IPS DF 19.7 (cell line): ENCODE measurements at places on chromosomes 2 and 18.

DNA sequence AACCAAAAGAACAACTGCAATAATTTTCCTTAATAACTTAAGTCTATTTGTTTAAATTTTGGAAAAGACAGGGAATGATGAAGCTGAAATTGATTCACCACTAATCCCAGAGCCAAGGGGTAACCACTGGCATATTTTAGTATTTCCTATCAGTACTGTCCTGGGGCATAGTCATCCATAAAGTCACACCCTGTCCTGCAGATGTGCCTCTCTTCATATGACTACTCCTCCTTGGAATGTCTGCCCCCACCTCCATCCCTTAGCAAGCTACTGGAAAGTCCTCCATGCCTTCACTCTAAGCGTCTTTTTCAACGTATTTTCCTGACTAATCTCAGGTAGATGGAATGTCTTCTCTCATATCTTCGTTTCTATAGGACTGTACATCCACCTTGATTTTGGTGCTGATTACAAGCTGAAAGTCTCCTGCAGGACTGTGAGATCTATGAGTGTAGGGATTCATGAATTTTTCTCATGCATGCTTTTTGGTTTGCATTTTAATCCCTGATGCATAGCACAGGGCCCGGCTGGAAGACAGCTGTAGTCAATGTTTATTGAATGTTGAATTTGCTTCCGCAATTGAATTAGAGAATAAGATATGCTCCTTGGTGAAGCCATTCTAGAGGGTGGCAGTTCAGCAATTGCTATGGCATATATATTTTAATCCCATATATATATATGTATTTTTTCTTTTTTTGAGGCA lies 85.6 kb downstream of the MOGAT1 start:
- no peak for DNase-seq

GRCh38 chr2:146349334-146349733 lies 1495.5 kb upstream of the ACVR2A start:
- no peak for DNase-seq

GRCh38 chr18:78981989-78982620 lies 2.5 kb downstream of the SALL3 start:
- no peak for DNase-seq

DNA sequence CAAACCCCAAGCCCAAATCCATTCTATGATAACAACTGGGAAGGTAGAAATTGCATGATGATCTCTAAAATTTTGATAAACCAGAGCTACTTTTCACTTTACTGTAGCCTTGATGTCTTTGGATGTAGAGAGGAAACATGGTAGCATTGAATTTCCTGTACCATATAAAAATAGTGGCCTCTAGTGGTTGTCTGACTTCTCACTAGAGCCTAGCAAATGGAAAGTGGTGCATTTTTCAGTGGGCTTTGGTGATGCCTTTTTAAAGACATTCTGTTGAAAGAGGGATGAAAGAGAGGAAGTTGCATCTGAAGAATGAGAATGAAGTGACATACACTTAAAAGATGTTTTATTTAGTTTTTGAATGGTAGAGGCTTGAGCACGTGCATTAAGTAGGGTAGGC lies 662.2 kb downstream of the XIRP2 start:
- DNase-seq = peak; percentile 20

DNA sequence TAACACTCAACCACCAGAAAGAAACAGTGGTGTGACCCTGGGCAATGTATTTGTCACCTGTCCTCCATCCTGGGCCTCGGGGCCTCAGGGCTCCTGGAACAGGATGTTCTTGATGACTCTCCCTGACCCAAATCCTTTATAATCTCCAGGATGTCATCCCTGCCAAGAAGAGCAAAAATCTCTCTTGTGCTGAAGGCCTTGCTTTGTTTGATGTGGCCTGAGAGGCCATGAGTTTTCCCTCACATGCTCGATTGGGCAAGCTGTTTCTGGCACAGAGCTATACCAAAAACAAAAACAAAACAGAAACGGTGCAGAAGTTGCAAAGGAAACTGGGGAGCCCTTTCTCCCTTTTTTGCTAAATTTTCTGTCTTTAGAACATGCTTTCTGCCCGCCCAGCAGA lies 35.7 kb upstream of the ST3GAL5 start:
- no peak for DNase-seq

DNA sequence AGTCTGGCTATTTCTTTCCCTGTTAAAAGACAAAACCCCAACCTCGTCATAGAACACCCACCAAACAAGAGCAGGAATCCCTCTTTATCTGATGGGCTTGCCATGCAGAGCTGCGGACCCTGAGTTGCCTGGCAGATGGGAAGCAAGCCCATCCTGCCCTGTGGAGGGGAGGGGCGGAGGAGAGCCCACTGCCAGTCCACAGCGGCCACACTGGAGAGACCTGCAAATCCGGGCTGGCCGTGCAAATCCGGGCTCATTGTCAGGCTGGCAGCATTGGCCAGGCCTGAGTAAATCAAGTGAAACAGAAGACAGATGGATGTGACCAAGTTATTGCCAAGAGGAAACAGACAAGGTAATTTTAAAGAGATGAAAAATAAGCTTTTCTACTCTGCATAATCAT lies 22.0 kb downstream of the MYL12B start:
- DNase-seq = no peak

GRCh38 chr18:7096838-7097237 lies 20.8 kb downstream of the LAMA1 start:
- DNase-seq = no peak

DNA sequence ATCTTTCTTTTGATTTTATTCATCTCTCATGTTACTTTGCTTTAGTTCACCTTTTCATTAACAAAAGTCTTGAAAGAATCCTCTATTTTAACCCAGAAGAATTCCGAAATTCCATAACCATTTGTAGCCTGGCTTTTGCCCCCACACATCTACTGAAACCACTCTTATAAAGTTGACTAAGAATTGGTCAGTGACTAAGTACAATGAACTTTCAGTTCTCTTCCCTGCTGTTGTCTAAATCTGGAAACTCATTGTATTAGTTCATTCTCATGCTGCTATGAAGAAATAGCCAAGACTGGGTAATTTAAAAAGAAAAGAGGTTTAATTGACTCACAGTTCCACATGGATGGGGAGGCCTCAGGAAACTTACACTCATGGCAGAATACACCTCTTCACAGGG lies 49.9 kb upstream of the PNPT1 start:
- no peak for DNase-seq

DNA sequence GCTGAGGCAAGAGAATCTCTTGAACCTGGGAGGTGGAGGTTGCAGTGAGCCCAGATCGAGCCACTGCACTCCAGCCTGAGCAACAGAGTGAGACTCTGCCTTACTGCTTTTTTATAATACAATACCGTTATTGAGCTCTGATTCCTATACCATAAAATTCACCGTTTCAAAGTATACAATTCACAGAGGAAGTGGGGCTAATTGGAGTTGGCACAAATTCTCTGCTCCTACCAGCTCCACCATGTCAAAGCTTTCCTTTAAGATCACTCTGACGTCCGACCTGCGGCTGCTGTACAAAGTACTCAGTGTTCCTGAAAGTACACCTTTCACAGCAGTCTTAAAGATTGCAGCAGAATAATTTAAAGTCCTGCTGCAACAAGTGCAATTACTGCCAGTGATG lies 29.6 kb upstream of the CYBRD1 start:
- DNase-seq = no peak

DNA sequence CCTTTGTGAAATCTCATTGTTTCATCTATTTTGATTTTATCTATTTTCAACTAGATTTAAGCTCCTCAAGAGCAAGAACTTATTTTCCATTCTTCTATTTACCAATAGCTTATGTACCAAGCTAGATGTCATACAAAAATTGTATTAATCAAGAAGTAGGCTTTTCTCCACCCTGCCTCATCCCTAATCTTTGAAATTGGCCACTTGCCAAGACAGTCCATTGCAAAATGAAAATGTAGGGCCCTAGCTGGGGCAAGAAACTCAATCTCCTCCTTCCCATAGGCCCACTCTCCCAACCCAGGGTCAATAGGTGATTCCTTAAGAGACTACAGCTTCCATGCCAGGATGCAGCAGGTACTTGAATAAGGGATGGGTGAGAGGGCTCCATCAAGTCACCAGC lies 39.3 kb upstream of the STPG4 start:
- DNase-seq = no peak

GRCh38 chr2:19868701-19869580 lies 32.8 kb downstream of the TTC32 start:
- DNase-seq = no peak

DNA sequence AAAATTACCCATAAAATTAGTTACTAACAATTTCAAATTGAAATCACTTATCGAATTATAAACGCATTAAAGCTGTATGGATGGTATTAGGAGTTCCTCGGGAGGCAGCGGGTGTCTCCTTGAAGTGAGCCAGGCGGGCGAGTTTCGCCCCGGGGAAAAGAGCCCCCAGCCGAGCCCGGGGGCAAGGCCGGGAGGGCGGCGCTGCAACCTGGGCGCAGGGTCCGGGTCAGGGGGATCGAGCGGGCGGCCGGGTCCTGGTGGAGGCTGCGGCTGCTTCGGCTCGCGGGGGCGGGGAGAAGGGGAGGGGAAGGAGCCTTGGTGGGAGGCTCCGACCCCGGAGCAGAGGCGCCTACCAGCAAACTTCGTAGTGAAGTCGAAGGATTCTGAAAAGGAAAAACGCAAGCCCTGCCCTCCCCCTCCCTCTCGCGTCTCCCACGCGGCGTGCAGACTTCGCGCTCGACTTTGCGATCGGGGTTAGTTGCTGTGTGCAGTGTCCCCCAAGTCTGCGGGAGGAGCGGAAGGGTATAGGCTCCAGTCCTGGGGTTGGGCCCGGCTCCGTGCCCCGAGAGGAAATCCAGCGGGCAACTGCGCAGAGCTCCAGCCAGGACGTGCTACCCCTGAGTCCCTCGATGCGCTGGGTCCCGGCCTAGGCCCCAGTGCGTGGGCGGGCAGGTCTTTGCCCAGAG lies 140.8 kb downstream of the MEIS1 start:
- no peak for DNase-seq

DNA sequence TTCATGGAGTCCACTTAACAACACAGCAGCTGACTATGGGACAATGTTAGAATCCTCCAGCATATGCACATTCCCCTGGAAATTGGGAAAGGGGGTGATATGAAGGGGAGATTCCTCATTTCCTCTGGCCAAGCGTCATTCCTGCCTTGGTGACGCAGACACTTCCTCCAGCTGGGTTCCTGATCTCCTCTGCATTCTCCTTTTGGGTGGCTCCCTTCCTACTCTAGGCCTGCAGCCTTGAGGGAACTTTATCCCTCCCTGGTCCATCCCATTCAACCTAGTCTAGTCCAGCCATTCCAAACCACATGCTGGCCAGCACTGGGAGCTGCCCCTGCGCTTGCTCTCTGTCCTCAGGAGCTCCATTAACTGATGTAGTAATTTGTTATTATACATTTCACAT lies 216.8 kb downstream of the VAPA start:
- no peak for DNase-seq

DNA sequence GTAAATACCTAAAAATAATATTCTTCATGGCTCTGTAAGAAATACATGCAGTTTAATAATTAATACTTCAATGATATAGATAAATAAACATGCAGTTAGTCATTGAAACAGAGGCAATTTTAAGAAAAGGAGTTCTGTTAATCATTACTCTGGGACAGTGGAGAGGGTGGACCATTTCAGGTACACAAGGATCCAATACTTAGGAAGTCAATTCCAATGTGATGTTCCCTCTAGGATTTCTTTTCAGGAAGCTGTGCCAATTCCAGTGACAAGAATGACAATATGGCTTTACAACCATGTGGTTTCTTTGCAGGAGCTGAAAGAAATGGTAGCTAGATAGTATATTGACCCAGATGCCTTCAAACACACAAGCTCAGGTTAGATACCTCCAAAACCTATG lies 175.8 kb upstream of the NETO1 start:
- DNase-seq = no peak

DNA sequence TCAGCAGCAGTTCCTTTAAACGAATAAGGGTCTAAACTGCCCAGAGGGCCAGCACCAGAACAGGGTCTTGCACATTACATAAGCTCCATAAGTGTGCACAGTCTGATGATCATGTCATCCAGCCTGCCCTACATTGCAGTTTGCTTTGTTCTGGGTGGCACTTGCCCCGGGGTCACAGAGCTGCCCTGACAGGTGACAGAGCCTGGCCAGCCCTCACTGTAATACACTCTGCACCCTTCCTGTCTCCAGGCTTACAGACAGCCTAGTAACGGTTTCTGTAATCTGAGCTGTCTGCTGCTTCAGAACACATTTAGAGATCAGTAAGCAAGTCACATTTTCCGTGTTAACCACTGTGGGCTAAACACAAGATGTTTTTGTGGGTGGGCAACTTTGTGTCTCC lies 213.3 kb downstream of the FAM210A start:
- no peak for DNase-seq

- no peak for DNase-seq
These were observed 144.0 kb upstream of the VRK2 start for GRCh38 chr2:57902578-57902977.
